ENCODE measurements at places on chromosomes 3 and 15.

- no peak for DNase-seq
These were observed 427.2 kb downstream of the OCA2 start for GRCh38 chr15:27671819-27672437.

GRCh38 chr3:192494174-192494573 is 233.2 kb downstream of the FGF12 start:
- DNase-seq, result no peak

- DNase-seq, result no peak
These were observed 11.8 kb downstream of the CPN2 start for GRCh38 chr3:194339356-194339755.

GRCh38 chr15:95715906-95716656 is 614.4 kb upstream of the NR2F2 start:
- DNase-seq, result no peak

DNA sequence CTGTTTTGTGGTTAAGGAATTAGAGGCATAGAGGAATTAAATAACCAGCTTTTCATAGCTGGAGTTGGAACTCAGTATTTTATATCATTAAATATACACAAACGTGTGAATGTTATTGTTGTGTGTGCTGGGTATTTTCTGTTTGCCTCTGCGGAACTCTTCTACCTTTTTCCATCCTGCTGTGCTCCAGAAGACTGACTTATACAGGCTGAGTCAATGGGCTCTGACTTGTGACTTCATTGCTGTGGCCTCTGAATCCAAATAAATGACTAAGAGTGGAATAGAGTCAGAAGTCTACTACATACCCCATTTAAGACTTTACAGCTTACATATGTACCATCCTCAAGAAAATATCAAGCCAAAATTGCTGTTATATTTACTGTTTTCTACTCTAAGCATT is 17.6 kb downstream of the ARIH1 start:
- DNase-seq, result no peak

DNA sequence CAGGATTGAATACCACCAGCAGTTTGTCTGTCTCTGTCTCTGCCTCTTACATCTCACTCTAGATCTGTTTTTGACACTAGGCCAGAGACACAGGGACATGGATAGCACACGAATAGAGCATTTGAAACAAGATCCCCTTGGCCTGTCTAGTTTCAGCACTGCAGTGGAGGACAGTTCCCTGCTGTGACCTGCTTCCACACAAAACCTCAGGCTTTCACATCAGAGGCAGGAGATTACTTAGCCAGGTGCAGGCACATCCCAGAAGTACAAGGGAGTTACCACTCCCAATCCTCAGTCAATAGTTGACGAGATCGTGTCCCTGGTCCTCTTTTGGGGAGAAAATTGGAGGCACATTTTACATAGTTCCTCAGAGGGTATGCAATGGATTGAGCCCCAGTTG is 34.0 kb upstream of the CCK start:
- peak; percentile 29 for DNase-seq

DNA sequence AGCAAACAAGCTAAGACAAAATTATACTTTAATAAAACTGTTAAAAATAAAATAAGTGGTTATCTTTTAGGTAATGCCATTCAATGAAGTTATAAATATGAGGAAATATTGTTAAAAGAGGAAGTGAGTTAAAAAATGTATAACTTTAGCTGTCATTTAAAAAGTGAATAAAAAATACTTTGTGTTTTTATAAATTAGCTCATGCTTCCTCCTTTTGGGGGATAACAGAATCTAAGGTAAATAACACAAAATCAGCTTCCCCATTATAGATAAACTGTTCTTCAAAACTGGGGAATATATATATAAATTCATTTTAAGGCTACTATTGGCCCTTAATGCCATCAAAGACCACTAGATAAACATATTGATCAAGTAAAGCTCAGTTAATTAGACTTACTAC is 113.7 kb upstream of the AADACL2 start:
- no peak for DNase-seq

GRCh38 chr3:65685621-65686235 is 353.0 kb downstream of the MAGI1 start:
- DNase-seq, result peak; percentile 57

GRCh38 chr15:56528136-56528535 is 63.2 kb upstream of the MNS1 start:
- no peak for DNase-seq

GRCh38 chr3:135109681-135110080 is 314.6 kb downstream of the EPHB1 start:
- no peak for DNase-seq

- no peak for DNase-seq
These were observed 4.6 kb upstream of the SMCO1 start for GRCh38 chr3:196519718-196520082.

DNA sequence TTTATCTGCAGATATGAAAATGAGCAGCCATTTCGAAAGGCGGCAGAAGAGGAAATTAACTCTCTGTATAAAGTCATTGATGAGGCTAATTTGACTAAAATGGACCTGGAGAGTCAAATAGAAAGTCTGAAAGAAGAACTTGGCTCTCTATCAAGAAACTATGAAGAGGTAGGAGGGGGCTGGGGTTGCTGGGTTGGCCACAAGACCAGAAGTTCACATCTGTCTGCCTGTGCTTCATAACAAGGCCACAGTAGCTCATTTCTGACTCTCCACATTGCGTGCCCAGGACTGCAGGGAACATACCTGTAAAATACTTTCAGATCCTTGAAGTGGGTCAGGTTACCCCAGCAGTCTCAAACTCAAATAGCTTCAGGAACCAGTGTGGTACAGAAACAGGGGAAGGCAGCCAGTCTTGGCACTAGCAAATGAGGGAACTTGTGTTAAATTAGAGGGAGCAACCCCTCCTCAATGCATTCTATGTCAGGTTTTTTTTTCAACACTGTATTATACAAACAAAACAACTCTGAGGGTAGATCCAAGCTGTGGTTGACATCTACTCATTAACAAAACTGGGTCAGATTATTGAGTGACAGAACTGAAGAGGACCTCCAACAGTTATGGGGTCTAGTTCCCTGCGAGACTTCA is 48.7 kb downstream of the BFSP2 start:
- no peak for DNase-seq
